Osteoblast (primary cell): ENCODE measurements at places on chromosomes 5 and 9.

GRCh38 chr9:16709924-16710323 is 160.5 kb downstream of the BNC2 start:
- no peak for DNase-seq

DNA sequence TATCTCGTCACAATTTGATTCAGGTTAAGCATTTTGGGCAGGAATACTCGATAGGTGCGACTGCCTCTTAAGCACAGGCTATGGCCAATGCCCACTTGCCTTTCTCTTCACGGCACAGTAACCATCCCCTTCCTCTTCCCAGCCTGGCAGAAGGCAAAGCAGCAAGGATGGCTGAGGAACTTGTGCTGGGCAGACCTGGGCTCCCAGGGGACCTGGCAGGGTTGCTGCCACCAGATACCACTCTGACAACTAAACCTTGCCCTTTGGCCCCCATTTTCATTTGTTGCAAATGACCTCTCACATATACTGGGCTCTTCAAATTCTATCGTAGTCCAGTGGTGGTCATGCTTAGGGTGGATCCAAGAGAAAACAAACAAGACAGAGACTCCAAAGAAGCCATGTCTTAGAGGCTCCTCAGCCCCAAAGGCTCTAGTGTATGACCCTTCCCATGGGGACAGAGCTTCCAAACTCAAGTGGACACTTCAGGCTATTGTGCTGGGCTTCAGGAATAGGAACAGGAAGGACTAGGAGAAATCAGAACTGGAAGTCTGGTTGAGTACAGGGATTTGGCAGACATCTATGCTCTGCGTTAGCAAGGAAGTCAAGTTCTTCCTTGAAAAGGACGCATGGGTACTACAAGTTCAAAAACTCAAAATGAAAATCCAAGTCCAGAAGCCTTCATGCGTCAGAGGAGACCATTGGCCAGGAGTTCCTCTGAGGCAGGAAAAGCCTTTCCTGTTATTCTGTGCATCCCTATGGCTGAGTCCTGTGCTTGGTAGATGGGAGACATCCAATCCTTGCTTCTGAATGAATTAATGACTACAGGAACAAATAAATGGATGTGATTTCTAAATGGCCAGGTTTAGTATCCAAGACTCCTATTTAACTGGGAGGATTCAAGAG is 64.6 kb upstream of the PLPP1 start:
- DNase-seq, result no peak

DNA sequence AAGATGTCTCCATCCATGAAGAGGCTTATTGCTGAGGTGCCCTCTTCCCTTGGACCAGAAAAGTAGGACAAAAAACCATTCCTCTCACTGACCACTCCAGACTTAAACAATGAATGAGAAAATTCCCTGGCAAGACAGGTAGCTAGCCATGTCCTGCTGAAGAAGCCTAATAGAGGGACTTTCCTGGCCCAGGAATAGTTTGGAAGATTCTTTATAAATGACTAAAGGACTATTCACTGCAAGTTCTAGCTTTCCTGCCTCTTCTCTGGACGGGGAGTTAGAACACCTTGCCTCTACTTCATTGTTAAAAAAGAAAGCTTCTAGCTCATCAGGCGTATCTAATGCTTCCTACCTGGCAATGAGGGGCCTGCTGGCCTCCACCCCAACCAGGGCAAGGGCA is 153.6 kb downstream of the NR3C1 start:
- DNase-seq, result no peak

GRCh38 chr9:75462866-75463265 is 374.6 kb downstream of the OSTF1 start:
- no peak for DNase-seq

- no peak for DNase-seq
Observed at GRCh38 chr5:13601112-13601511, 343.4 kb downstream of the DNAH5 start.

DNA sequence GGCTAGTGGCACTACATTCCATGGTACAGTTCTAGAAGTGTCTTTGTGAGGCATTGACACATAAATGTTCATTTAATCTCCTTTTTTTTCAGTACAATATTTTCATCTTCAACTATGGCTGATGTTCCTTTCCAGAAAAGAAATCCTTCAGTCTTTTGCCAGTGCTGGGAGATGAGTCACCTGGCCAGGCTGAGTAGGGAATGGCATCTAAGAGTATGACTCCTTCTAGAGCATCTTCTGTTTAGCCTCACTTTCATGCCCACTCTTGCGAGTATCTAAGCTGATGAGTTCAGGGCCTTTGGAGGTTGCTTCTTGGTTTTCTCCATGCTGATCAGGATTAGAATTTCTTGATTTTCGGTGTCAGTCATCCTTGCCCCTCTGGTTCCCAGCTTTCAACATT is 124.4 kb downstream of the SLC28A3 start:
- DNase-seq, result no peak

DNA sequence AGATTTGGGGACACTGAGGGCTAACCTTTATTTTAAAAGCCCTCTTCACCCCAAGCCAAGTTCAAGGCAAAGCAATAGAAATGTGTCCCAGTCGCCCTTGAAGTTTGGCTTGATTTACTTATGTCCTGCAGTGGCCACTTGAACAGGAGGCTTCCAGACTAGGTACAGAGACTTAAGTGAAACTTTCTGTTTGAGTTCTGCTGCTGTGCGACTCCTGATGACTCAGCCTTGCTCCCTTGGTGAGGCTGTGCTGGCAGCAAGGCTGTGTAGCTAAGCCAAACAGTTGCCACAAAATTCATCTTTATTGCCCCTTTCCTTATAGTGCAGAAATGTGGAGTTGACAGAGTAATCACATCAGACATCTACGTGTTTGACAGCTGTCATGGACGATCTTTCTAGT is 68.8 kb upstream of the NTRK2 start:
- DNase-seq, result no peak

DNA sequence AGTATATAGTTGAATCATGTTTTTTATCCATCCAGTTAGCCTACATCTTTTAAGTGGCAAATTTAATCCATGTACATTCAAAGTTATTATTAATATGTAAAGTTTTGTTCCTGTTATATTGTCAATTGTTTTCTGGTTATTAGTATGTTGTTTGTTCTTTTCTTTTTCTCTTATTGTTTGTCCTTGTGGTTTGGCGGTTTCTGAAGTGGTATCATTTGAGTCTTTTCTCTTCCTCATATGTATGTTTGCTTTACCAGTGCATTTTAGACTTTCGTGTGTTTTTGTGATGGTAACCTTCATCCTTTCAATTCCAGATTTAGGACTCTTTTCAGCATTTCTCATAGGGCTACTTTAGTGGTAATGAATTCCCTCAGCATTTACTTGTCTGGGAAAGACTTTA is 130.4 kb upstream of the RFX3 start:
- no peak for DNase-seq

DNA sequence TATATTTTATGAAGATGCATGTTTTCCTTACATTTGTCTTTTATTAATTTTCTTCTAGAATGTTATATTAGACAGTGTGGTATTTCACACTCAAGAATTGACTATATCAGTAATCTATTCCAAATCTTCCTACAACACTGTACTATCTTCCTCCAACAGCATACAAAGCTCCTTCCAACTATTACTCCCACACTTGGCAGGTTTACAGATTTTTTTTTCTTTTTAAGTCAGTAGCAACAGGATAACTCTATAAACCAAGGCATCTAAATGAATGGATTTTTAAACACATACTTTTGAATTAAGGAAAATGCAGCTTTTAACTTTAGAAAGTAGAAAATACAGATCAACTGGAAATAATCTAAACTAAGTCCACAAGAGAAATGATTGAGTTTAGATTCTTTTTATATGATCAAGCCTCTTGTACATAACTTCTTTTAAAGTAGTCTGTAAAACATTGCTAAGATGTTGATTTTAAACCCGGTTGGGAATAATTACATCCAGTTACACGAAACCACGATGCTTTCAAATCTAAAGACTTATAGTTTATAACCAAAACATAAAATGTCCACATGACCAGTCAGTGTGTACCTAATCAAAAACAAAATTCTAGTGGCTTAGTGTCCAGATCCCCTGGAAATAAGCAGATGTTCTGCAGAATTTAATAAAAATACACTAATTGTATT is 281.6 kb downstream of the ADAMTS6 start:
- no peak for DNase-seq

- DNase-seq, result no peak
Observed at GRCh38 chr9:34085581-34086500, 37.2 kb upstream of the UBAP2 start.

DNA sequence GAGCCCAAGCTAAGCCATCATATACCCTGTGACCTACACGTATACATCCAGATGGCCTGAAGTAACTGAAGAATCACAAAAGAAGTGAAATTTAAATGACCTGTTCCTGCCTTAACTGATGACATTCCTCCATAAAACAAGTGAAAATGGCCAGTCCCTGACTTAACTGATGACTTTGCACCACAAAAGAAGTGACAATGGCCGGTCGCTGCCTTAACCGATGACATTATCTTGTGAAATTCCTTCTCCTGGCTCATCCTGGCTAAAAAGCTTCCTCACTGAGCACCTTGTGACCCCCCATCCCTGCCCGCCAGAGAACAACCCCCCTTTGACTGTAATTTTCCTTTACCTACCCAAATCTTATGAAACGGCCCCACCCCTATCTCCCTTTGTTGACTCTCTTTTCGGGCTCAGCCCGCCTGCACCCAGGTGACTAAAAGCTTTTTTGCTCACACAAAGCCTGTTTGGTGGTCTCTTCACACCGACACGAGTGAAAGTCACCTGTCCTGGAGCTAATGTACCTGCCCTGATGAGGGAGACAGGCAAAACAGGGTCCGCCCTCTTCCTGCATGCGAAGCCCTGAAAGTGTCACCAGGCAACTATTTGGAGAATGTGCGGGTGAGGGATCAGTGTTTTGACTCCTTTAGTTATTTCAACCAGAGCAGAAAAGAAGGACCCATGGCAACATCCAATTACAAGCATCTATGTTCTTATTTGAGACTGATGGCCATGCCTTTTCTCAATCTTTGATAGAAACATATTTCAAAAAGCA is 266.1 kb downstream of the SMARCA2 start:
- DNase-seq, result no peak

- DNase-seq, result no peak
Observed at GRCh38 chr5:82298668-82299067, 20.5 kb upstream of the RPS23 start.

GRCh38 chr9:112332674-112332976 is 794 bp downstream of the PTBP3 start:
- DNase-seq, result no peak

DNA sequence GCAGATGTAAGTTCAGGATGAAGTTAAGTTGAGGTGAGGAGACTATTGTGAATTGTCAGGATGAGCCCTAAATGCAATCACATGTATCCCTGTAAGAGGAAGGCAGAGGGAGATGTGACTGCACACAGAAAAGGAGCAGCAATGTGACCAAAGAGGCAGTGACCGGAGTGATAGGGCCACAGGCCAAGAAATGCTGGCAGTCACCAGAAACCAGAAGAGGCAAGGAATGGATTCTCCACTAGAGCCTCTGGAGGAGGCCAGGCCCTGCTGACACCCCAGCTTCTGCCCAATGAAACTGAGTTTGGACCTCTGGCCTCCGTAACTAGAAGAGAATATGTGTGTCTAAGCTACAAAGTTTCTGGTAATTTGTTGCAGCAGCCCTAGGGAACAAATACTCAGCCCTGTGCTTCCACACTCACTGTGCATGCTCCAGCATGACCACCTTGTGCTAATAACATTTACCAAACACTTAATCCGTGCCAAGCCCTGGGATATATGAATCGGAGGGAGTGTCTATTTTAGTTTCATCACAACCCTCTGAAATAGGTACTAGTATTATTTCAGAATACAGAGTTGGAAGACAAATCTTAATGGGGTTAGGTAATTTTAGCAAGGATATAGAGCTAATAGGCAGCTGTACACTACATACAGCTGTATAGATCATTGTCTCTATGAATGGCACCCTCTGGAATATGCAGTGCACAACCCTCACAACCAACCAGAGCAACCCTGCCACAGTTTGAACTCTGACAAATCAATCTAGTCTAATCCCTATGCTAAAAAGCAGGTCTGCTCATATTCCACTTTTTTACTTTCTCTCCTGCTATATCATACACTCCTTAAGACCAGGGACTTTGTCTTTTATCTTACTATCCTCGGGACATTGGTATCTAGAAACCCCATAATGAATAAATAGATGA is 7.8 kb upstream of the GPX8 start:
- no peak for DNase-seq

DNA sequence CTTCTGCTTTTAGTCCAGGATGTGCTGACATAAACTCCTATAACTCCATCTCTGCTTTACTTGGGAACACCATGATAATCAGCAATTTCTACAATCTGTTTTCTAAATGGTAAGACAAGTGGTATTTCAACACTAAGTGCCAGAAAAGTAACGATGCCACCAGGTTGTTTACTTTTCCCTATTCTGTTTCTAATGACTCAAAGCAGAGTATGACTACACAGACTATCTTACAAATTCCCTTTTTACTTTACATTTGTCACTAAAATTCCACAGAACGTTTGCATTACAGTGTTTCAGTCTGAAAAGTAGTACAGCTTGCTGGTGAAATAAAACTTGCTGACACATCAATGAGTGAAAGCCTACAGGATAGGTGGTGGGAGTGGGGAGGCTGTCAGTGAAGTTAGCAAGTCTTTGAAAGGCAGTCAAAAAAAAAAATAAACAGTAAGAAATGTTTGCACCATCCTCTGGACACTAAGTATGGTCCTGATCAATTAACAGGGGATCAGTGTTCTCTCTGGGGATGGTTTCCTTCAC is 186.5 kb downstream of the LURAP1L start:
- no peak for DNase-seq

DNA sequence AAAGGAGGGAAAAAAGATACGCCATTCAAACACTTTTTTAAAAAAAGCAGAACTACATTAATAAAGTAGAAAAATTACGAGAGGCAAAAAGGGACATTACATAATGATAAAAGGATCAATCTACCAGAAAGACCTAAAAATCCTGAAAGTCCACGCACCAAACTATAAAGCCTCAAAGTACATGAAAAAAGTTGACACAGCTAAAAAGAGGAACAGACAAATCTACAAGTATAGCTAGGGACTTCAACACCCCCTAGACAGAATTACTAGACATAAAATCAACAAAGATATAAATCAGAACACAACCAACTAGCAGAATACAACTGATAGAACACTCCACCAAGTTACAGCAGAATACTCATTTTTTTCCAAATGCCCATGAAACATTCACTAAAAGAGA is 11.1 kb downstream of the CAMSAP1 start:
- no peak for DNase-seq

DNA sequence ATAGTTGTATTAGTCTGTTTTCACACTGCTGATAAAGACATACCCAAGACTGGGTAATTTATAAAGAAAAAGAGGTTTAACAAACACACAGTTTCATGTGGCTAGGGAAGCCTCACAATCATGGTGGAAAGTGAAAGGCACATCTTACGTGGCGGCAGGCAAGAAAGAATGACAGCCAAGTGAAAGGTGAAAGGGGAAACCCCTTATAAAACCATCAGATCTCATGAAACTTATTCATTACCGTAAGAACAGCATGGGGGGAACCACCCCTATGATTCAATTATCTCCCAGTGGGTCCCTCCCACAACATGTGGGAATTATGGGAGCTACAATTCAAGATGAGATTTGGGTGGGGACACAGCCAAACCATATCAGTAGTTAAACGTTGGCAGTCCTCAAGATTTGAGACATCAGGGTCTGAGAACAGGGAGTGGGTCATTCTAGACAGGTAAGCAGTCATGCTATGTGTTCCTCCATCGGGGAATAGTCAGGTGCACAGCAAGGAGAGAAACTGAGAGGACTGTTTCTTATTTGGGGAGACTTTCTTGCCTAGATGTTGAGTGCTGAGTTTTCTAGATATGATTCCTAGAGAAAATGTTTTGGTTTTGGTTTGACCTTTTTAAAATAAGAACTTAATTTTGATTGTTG is 45.8 kb upstream of the ENTREP1 start:
- DNase-seq, result no peak

- DNase-seq, result peak; percentile 35
Observed at GRCh38 chr9:17531642-17532254, 47.1 kb upstream of the SH3GL2 start.

GRCh38 chr9:112308588-112308987 is 24.8 kb downstream of the PTBP3 start:
- no peak for DNase-seq
